Stomach (tissue), 19 donors: ENCODE measurements at places on chromosomes 7 and 10. TPM values are rescaled to one million over a fixed set of nuclear protein-coding genes. Genes with fewer than 3 reads are reported as not detected.

The UCN3 gene
- polyA plus RNA-seq: 0.25 TPM

DNA sequence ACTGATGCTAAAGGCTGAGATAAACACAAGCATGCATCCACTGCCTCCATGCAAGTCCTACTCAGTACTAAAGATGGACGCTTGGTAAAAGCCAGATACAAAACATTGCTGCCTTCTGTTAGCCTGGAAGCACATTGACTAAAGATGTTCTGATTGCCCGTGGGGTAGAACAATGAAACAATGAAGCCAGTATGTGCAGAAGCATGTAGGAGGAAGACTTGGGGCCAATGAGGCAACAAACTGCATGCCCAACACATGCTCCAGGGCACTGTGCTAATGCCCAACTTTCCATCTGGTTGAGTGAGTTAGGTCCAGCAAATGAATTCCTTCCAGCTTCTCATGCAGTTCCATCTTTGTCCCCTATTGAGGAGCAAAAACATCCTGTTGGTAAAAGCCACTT, 1245.5 kb downstream of the GATA3 start:
- no peak for DNase-seq

The ABCB4 gene
- not detected for polyA plus RNA-seq

The NRAP gene
- polyA plus RNA-seq: 0.03 TPM

The PSAP gene
- 174 TPM for polyA plus RNA-seq

GRCh38 chr10:33680036-33680435, 345.6 kb upstream of the NRP1 start:
- DNase-seq: no peak

DNA sequence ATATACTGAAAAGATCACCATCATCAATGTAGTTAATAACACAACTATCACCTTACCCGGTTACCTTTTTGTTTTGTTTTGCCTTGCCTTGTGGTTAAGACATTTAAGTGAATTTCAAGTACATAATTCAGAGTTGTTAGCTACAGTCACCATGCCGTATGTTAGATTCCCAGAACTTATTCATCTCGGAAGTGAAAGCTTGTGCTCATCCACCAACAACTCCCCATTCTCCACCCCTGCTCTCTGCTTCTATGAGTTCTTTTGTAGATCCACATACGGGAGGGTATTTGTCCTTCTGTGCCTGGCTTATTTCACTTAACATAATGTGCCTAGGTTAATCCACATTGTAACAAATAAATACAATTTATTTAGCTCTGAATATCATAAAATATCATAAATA, 182.8 kb upstream of the ADARB2 start:
- no peak for DNase-seq

The KNDC1 gene
- polyA plus RNA-seq: 0.46 TPM

GRCh38 chr7:48171202-48171601, at the start of gene ABCA13:
Gene ABCA13, plus strand, starts transcription at chr7:48171458. Its CDS starts 26 bp downstream, at chr7:48171484.
- no peak for DNase-seq
